ENCODE measurements at places on chromosomes 1 and 21.

DNA sequence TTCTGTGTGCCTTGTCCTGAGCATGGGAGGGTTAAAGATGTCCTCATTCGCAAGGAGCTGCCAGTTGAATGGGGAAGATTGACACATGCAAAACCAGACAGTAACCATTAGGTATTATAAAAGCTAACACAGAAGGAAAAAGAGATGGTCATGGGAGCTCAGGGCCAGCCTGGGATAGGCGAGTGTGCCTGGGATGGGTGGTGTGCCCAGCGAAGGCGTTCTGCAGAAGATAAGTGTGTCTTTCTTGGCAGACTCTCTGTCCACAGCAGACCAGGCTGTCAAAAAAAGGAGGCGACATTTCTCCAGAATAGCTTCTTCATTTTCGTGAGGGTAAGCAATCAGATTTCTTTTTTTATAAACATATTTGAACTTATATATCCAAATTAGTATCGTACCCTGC lies 14.1 kb downstream of the PGM1 start:
- no peak for ATAC-seq

DNA sequence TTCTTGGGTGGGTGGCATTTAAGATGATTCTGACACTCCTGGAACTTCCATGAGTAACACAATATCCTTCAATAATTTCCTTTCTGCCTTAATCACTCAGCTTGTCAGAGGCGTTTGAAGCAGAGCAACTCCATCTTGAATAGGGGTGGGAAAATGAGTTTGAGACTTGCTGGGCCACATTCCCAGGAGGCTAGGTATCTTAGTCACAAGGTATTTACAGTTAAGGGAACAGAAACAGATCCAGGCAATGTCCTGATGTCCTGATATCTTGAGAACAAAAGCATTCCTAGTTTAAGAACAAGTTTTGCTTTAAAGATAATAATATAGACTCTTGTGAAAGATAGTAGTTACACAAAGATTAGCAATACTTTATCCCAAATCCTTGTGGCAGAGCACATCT lies 76.6 kb upstream of the KIAA0040 start:
- no peak for ATAC-seq

DNA sequence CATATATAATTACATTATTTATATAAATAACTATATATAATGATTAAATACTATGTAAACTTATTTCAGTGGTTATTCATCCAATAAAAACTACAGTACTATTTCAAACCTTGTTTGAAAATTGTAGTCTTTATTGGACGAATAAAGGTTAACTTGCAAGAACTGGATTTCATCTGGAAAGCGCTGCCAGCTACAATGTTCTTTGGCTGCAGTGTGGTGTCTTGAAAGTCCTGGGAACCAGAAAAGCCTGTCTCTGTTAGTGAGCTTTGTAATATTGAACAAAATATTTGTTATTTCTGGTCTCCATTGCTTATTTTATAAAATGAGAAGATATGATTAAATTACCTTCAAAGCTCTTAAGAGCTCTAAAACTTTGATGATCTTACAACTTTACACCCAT lies 763.6 kb downstream of the ADGRL2 start:
- ATAC-seq, result no peak

GRCh38 chr1:158248118-158248517 lies 6.1 kb upstream of the CD1A start:
- peak; percentile 52 for ATAC-seq

DNA sequence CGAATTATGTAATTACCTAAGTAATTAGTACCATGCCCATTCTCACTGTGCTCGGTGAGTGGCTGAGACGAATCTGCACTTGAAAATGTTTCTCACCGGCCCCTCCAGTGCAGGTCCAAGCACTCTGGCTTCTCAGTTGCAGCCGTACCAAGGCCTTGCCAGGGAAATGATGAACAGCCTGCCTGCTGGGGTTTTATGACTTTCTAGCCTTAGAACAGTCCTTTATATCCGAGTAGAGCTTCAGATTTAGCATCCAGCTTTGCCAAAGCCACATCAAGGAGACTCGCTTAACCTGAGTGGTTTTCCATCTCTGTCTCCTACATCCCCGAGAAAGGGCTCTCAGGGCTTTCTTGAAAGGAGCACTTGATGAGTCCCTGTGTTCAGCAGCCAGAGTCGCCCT lies 83.4 kb downstream of the GREM2 start:
- ATAC-seq, result no peak

GRCh38 chr1:227949954-227950734 lies 2.4 kb upstream of the WNT9A start:
- no peak for ATAC-seq

DNA sequence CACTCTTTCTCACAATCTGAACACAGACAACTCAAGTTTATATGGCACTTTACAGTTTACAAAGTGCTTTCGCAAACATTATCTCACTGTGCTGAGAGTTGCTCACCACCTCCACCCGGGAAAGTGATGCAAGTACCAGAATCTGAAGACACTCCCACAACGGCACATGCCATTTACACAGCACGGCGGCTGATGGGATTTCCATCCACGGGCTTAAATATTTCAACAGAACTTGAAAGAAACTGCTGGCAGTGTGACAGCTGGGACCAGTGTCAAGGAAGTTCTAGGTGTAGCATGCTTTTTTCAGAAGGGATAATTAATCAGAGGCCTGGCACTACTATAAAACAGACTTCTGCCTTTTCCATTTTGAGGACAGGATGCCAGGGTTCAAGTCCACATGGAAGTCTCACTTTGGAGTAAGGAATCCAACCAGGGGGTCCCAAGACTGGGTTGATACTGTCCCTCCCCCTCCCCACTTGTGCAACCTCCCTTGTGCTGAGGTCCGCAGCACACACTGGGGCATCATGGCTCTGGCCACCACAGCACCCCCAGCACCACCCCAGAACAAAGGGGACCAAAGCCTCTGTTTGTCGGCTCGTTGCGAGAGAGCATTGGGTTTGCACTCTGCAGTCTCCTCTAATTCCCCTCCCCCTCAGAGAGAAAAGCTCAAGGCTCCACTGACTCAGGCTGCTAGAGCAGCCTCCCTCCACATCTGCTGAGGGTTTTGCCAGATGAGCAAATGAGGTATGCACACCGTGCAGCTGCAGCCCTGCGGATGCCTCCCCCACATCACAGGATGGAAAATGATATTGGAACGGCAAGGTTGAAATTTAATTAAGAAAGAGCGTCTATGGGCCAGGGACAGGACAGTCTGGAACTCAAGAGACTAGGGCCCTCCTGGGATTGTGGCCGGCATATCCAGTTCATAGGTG lies 154.9 kb downstream of the TGFBR3 start:
- ATAC-seq, result peak; percentile 68

DNA sequence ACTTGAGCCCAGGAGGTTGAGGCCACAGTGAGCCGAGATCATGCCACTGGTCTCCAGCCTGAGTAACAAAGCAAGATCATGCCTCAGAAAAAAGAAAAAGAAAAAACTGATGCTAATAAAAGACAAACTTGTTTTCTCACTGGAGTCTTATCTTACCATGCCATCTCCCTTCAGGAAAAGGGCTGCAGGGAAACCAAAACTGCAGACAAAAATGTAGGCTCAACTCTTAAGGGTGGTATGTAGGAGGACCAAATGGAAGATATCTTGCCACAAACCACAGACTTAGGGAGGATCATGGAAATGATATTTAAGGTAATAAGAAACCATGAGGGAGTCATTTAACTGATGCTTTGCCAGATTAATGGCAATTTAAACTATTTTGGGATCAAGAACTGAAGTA lies 32.9 kb downstream of the UROD start:
- no peak for ATAC-seq

DNA sequence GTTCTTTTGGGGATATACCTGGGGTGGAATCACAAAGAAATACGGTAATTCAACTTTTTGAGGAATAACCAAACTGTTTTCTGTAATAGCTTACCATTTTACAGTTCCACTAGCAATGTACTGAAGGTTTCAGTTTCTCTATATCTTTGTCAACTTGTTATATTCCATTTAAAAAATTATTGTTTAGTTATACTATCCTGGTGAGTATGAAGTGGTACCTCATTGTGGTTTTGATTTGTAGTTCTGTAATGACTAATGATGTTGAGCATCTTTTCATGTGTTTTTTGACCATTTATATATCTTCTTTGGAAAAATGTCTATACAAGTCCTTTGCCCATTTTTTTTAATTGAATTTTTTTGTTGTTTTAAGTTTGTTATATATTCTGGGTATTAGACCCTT lies 39.4 kb downstream of the MAST2 start:
- peak; percentile 89 for ATAC-seq

Data from activated T-helper 17 cell treated with anti-CD3 and anti-CD28 coated beads, Interleukin-2, amount 50 U/mL, for 72 hours (primary cell).